CD14-positive monocyte (primary cell): ENCODE measurements at places on chromosomes 1 and 21. TPM values are rescaled to one million over a fixed set of nuclear protein-coding genes. Genes with fewer than 3 reads are reported as not detected.
A peak's percentile ranks its signal among the peaks of the same experiment; 100 is the strongest.

GRCh38 chr1:58447886-58448285 is 98.6 kb downstream of the OMA1 start:
- H3K27me3 ChIP-seq = no peaks in the 10 kb centered on the region
- no peaks in the 10 kb centered on the region for H3K4me1 ChIP-seq
- no peak overlapping the region for H3K27ac ChIP-seq
- no peak for DNase-seq

DNA sequence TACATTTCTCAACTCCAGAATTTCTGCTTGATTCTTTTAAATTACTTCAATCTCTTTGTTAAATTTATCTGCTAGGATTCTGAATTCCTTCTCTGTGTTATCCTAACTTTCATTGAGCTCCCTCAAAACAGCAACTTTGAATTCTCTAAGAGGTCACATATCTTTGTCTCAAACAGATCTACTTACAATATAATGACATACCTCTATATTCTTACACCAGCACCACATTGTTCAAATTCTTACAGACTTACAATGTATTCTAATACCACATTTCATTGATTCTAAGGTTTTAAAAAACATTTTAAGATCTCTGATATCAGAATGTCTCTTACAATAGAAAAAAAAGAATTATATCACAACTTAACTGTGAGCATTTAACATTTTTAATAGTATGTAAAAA is 77.4 kb downstream of the DIRAS3 start:
- H3K36me3 ChIP-seq = no peaks in the 10 kb centered on the region
- H3K4me3 ChIP-seq = no peak overlapping the region
- H3K27ac ChIP-seq = no peak overlapping the region
- no peak for DNase-seq
- H3K27me3 ChIP-seq = no peaks in the 10 kb centered on the region

Gene SLAMF9
- polyA plus RNA-seq = 0.17 and 0.25 TPM in 2 replicates

- no peak overlapping the region for H3K4me3 ChIP-seq
- H3K4me1 ChIP-seq = no peaks in the 10 kb centered on the region
- no peak overlapping the region for H3K27ac ChIP-seq
- DNase-seq = no peak
Measured at GRCh38 chr1:116432655-116433265, 59.7 kb downstream of the ATP1A1 start.

GRCh38 chr21:25464275-25464674 is 143.0 kb downstream of the MRPL39 start:
- H3K4me3 ChIP-seq = no peak overlapping the region
- no peaks in the 10 kb centered on the region for H3K36me3 ChIP-seq
- H3K27me3 ChIP-seq = no peaks in the 10 kb centered on the region
- DNase-seq = no peak

Gene UQCRHL
- polyA plus RNA-seq = 1.0 TPM

- DNase-seq = no peak
- H3K36me3 ChIP-seq = peaks cover 98% of the 10 kb centered on the region
- H3K27ac ChIP-seq = peak overlapping the region; percentile 14
- no peaks in the 10 kb centered on the region for H3K4me1 ChIP-seq
- H3K4me3 ChIP-seq = no peak overlapping the region
Measured at GRCh38 chr1:32055416-32055815, 17.3 kb upstream of the TMEM39B start.

Gene EFNA1
- polyA plus RNA-seq = not detected

- no peaks in the 10 kb centered on the region for H3K36me3 ChIP-seq
- H3K4me3 ChIP-seq = no peak overlapping the region
- no peaks in the 10 kb centered on the region for H3K27me3 ChIP-seq
- H3K27ac ChIP-seq = no peak overlapping the region
- DNase-seq = no peak
Measured at GRCh38 chr1:42981871-42982270, 23.2 kb upstream of the SLC2A1 start.

- H3K36me3 ChIP-seq = no peaks in the 10 kb centered on the region
- H3K4me1 ChIP-seq = peaks cover 6% of the 10 kb centered on the region
- H3K27ac ChIP-seq = no peak overlapping the region
- H3K4me3 ChIP-seq = no peak overlapping the region
Measured at GRCh38 chr1:160761886-160762285, 22.8 kb downstream of the SLAMF7 start.

DNA sequence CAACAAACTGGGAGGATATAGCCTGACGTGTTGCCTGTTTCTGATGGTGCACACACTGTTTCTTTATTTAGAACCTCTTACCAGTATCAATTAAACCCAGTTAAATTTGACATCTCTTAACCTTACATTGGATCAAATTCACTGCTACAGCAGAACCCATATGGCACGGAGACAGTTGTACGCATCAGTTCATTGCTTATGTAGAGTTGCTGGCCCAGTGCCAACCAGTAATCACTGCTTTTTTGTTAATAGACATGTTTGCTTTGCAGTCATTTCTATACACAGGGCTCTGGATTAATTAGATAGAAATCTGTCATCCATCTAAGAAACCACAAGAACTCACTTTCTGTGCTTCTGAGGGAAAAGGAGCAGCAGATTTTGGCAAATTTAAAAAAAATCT is 154.0 kb downstream of the RWDD3 start:
- DNase-seq = no peak
- no peaks in the 10 kb centered on the region for H3K36me3 ChIP-seq
- no peaks in the 10 kb centered on the region for H3K4me1 ChIP-seq
- H3K27me3 ChIP-seq = no peaks in the 10 kb centered on the region

GRCh38 chr1:66245691-66246090 is 288.3 kb upstream of the SGIP1 start:
- H3K4me1 ChIP-seq = peaks cover 3% of the 10 kb centered on the region
- H3K27ac ChIP-seq = no peak overlapping the region
- H3K4me3 ChIP-seq = no peak overlapping the region
- H3K27me3 ChIP-seq = no peaks in the 10 kb centered on the region
- no peak for DNase-seq
- H3K36me3 ChIP-seq = no peaks in the 10 kb centered on the region

GRCh38 chr1:174742805-174743653 is 256.7 kb upstream of the CACYBP start:
- H3K36me3 ChIP-seq = no peaks in the 10 kb centered on the region
- no peak overlapping the region for H3K4me3 ChIP-seq
- peaks cover 22% of the 10 kb centered on the region for H3K4me1 ChIP-seq
- no peak for DNase-seq

DNA sequence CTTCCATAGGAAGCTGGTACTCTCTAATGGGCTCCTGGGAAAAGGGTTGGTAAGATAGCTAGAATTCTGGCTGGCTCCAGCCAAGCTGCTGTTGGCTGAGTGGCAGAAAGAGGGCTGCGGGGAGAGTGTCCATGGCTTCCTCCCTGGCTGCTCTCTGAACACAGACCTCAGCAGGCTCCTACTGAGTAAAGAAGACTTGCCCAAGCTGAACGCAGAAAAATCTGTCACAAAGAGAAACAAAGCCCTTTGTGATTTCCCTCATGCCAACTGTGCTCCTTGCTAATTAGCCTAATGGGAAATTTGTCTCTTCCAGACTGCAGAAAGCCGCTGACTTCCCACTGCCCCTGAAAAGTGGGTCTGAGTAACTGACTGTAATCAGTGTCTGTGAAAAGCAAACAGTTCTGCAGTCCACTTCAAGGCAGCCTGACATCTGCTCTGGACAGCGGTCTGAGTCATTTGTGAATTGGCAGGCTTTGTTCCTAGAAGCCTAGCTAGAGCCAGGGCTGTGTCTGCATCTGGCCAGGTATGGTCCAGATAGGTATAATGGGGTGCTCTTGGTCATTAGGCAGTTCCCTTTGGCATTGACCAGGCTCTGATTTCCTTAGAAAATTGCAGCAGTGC is 282.8 kb downstream of the ZNF648 start:
- no peak for DNase-seq
- H3K27me3 ChIP-seq = no peaks in the 10 kb centered on the region
- no peaks in the 10 kb centered on the region for H3K36me3 ChIP-seq
- no peaks in the 10 kb centered on the region for H3K4me1 ChIP-seq
- H3K4me3 ChIP-seq = no peak overlapping the region

GRCh38 chr1:12409681-12410080 is 179.9 kb downstream of the VPS13D start:
- H3K27me3 ChIP-seq = no peaks in the 10 kb centered on the region
- H3K4me3 ChIP-seq = no peak overlapping the region
- peaks cover 32% of the 10 kb centered on the region for H3K4me1 ChIP-seq
- no peak for DNase-seq

DNA sequence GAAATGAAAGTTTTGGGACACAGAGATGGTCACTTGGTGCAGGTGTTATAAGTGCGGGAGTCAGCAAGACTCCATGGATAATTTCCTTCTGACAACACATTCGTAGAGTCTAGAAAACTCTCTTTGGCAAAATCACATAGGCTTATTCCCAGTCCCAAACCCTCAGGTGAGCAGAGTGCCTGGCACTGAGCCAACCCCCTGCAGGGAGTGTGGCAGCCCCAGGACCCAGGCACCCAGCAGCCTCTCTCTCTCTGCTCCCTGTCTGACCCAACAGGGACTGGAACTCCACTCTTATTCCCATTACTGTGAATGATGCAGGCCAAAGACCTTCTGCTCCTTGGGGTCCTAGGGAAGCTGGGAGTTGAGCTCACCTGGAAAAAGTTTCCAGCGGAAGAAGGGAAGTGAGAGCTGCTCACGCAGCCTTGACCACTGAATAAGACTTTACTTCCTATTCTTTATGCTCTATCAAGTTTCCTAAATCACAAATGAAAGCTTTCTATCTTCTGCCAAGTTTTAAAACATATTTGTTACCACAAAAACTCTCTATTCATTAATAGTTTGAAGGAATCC is 132.6 kb upstream of the ETV3 start:
- peaks cover 6% of the 10 kb centered on the region for H3K4me1 ChIP-seq
- H3K4me3 ChIP-seq = no peak overlapping the region
- H3K27me3 ChIP-seq = no peaks in the 10 kb centered on the region

GRCh38 chr1:17009706-17010105 is 2.0 kb downstream of the ATP13A2 start:
- H3K4me1 ChIP-seq = peaks cover 43% of the 10 kb centered on the region
- peak; percentile 69 for DNase-seq
- no peaks in the 10 kb centered on the region for H3K27me3 ChIP-seq
- peaks cover 13% of the 10 kb centered on the region for H3K36me3 ChIP-seq

Gene OR6N1
- polyA plus RNA-seq = not detected

GRCh38 chr1:199404191-199404590 is 623.3 kb upstream of the NR5A2 start:
- no peak overlapping the region for H3K4me3 ChIP-seq
- H3K27ac ChIP-seq = no peak overlapping the region
- no peak for DNase-seq
